ENCODE measurements at places on chromosomes 7 and 10. TPM values are rescaled to one million over a fixed set of nuclear protein-coding genes. Genes with fewer than 3 reads are reported as not detected.

The GNAI1 gene
- total RNA-seq, result 0.60 TPM

The ENTPD1 gene
- 1.3 TPM for total RNA-seq

The CNPY1 gene
- total RNA-seq, result not detected

The PNLIP gene
- not detected for total RNA-seq

The VSIR gene
- 132 TPM for total RNA-seq

The FAM25G gene
- total RNA-seq, result not detected

The CDNF gene
- 0.65 TPM for total RNA-seq

The NME8 gene
- not detected for total RNA-seq

The NKX1-2 gene
- not detected for total RNA-seq

The SLC16A9 gene
- total RNA-seq, result 0.05 TPM

The NXPH1 gene
- total RNA-seq, result not detected
